ENCODE measurements at places on chromosomes 5 and 9.

DNA sequence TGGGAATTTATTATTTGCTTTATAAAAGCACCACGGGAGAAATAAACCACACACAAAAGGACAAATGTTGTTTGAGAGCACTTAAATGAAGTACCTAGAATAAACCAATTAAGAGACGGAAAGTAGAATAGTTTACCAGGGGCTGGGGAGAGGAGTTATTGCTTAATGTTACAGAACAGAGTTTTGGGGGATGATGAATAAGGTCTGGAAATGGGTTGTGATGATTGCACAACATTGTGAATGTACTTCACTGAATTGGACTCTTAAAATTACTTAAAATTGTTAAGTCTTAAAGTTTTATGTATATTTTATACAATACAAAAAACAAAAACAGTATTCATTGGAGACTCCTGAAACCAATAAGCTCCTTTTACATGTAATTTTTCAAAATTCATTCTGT lies 1.5 kb downstream of the ZBTB43 start:
- DNase-seq: no peak

DNA sequence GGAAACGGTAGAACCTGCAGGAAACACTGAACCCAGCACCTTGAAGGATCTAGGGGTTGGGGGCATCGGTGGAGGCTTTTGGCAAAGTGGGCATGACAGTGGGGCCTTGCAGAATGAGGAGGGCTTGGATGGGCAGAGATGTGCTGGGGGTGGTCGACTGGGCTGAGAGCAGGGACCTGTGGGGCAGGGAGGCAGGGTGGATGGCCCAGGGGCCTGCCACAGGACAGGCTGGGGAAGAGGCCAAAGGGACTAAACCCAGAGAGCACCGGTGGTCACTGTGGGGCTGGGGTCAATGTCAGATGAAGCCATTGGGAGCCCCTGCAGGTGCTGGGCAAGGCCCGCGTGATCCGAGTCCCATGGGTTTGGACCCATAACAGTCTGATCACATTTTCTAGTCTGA lies 175.3 kb downstream of the DAB2IP start:
- no peak for DNase-seq

DNA sequence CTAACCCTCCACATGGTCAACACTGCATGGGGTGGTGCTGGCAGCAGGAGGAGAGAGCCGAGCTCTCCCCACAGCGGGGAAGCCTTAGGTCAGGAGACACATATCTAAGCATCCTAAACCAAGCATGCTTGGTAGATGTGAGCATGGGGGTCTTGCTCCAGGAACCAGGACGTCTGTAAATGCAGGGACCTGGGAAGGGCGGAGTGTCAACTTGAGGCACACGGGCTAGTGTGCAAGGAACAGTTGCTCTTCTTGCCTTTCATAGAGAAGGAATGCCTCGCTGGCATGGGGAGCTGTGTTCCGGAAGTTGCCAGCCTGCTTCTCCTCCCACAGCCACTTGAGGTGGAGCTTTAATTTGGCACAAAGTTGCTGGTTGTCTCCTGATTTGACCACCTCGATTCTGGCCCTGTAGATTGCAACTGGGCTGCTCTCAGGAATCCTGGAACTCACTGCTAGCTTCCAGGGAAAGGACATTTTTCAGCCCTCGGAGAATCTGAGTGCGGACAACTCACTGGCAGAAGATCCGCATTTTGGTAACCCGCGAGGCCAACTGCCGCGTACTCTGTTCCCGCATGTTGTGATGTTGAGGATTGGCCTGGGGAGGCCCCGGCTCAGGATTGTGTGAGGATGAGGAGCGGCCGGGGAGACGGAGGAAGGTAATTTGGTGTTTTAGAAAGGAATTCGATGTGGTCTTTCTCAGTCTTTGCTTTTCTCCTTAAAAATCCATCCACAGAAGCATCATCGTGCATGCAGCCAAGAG lies 370.3 kb upstream of the IRX1 start:
- no peak for DNase-seq

- no peak for DNase-seq
Measured at GRCh38 chr5:33696411-33696810, 195.4 kb downstream of the ADAMTS12 start.

- DNase-seq: no peak
Measured at GRCh38 chr5:166165596-166165995, 2125.8 kb upstream of the WWC1 start.

DNA sequence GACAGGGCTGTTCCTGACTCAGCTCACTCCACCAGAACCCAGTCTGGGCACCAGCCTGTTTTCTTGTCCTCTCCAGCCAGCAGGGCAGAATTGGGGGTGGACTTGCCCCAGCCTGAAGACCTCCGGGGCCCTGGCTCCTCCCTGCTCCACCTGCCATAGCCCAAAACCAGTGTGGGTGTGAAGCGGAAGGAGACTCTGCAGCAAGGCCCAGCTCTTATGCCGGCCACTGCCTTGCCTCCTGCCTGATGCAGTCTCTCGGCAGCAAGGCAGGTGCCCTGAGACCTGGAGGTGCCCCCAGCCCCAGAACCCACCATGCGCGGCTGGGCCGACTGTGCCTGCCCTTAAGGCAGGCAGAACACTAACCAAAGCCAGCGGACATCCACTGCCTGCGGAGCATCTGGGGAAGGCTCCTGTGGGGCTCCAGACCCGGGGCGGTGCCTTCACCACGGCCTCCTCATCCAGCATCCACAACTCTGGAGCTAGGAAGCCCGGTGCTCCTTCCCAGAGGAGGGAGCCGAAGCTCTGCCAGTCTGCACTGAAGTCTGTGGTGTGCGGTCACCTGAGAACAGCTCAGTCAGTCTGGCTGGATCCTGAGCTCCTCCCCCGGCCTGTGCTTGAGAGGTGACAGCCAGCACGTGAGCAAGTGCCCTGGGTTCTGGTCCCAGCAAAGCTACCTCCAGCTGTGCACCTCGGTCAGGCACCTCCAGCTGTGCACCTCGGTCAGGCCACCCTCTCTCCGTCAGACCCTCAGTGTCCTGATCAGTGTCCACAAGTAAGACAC lies 116.7 kb downstream of the ADAMTS2 start:
- DNase-seq: no peak

GRCh38 chr5:18959535-18959934 lies 1028.5 kb downstream of the CDH18 start:
- DNase-seq: no peak

DNA sequence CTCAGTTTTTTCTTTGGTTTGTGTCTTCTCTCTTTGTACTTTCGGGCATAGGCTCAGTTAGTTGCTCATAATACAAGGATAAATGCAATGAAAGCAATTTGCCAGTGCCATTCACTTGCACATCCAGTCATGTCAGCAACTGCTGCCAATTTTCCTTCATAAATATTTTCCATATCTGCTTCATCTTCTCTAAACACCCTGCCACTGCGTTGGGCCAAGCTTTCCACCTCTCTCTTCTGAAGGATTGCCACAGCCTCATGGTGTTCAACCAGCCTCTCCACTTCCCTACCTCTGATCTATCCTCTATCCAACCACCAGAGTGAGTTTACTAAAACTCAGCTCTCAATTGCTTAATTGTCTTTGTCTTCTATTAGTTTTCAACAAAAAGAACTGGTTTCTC lies 192.5 kb upstream of the ZNF462 start:
- DNase-seq: no peak

DNA sequence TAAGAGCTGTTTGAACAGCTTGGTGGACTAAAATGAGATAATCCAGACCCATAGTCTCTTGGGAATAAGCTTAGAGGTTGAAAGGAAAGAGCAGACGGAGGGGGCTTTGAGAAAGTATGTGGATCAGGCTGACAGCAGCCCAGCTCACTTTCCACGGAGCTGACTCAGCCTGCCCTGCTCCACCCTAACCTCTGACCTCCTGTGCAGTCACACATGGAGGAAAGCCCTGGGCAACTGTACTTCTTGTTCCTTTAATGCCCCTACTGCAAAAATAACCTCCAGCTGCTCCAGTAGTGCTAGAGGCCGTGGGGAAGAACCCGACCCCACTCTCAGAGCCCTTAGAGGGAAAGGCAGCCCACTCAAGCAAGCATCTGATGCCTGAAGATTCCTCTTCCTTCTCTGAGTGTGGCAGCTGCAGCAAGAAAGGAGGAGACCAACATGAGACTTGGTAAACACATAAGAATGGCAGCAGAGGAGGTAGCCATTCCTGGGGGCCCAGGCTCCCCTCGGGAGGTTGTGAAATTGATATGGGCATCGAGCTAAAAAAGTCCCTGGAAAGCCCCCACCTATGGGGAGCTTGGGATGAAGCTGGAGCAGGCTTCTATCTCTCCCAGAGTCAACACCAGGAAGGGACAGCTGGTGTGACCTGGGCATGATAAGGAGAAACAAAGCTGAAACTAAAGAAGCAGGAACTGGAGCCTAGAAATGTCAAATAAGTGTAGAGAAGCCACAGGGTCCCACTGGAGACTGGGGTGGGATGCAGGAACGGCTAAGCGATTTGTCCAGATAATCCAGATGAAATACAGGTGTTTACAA lies 204.3 kb downstream of the PIK3R1 start:
- no peak for DNase-seq

DNA sequence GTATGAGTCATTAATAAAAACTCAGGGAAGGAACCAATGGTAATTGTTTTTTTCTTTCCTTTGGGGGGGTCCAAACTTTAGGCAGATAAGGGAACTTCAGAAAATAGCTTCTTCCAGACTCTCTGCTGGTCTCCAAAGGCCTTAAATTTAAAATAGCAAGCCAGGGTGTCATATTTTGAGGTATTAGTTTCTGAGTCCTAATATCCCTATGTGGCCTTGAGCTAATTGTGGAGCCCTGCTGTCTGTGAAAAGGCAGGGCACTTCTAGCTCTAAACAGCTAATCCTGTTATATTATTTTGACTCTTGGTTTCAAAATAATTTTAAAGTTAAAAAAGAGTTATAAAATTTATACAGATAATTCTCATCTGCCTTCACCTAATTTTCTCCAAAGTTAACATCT lies 195.7 kb upstream of the PPP1R2B start:
- no peak for DNase-seq

- DNase-seq: no peak
Measured at GRCh38 chr9:136012651-136013050, 51.5 kb upstream of the UBAC1 start.

GRCh38 chr9:137267933-137268355 lies 9.6 kb upstream of the TOR4A start:
- no peak for DNase-seq

DNA sequence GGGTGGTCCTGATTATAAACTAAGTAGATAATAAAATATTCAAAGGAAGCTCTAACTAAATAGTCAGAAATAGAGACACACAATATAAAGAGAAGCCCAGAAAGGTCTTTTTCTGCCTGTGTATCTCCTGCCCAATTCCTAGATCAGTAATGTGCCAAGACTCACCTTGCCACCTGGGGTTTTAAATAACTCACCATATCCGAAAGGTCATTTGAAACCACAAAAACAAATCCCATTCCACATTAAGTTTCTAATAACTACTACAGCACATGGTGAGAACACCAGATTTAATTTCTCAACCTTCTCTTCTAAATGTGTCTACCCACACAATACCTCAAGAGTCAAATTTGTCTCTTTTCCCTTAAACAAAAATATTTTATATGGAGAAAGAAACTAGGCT lies 75.2 kb downstream of the ZNF608 start:
- DNase-seq: no peak
